ENCODE measurements at places on chromosomes 2 and 18.

DNA sequence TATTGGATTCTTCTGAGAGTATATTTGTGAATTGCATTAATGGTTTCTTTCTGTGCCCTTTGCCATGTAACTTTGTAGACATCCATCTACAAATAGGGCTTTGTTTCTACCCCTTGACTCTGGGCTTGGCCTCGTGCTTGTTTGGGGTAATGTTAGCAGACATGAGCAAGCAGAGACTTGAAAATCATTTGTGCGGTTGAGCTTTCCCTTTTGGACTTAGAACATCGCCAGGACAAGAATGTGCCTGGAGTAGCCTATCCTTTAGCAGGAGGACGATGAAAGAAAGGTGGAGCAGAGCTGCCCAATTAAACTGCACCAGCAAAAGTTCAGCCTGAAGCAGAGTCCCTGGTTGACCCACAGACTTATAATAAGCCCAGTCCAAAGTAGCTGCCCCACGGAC is 785.9 kb downstream of the EPHA4 start:
- DNase-seq: no peak

DNA sequence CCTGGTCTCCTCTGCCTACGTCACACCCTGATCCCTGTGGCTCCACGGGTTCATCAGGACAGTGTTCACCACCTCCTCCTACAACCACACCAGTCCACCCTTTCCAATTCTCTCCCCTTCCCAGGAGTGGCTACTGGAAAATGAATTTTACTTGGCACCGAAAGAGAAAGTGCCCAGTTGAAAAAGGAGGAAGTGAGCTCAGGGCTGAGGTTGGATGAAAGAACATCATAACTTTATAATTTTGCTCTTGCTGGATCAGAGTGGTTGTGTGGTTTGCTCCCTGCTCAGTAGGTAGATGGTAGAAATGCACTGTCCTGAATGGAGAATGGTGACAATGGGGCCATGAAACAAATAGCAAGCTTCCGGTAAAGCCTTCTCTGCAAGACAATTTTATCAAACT is 140.3 kb upstream of the DDX18 start:
- no peak for DNase-seq

DNA sequence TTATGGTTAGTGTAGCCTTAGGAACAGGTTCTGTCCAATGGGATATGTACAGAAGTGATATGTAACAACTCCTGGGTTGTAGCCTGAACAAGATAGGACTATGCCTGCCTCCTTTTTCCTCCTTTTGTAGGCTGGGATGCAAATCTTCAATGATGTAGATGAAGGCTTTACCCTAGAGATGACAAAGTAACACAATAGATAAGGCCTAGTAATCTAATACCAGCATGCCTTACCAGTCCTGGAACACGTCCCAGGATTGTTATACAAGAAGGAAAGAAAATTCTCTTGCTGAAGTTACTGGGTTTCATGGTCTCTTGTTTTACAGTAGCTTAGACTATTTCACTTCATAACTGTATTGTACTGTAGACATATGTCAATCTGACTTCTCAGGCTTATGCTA is 192.1 kb downstream of the OTX1 start:
- no peak for DNase-seq

GRCh38 chr2:226873826-226874225 is 38.0 kb downstream of the RHBDD1 start:
- no peak for DNase-seq
